ENCODE measurements at places on chromosomes 3 and 15.
A peak's percentile ranks its signal among the peaks of the same experiment; 100 is the strongest.

DNA sequence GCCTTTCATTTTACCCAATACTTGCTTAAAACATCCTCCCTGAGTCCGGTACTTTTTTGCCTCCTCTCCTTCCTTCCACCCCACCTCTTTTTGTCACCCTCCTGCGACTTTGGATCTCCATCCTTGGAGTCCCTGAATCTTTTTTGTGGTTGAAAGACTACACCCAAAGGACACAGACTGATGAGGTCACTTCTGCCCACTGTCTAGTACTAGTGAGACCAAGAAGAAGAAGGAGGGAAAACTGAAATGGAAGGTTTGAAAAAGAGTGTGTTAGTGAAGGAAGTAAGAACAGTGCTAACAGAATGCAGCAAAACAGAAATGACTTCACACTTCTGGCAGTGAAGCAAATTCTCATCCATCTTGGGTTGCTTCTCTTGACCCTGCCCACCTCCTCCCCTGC, 6.6 kb downstream of the B3GNT5 start:
- DNase-seq = no peak

GRCh38 chr3:167302678-167303077, 77.4 kb downstream of the ZBBX start:
- no peak for DNase-seq

DNA sequence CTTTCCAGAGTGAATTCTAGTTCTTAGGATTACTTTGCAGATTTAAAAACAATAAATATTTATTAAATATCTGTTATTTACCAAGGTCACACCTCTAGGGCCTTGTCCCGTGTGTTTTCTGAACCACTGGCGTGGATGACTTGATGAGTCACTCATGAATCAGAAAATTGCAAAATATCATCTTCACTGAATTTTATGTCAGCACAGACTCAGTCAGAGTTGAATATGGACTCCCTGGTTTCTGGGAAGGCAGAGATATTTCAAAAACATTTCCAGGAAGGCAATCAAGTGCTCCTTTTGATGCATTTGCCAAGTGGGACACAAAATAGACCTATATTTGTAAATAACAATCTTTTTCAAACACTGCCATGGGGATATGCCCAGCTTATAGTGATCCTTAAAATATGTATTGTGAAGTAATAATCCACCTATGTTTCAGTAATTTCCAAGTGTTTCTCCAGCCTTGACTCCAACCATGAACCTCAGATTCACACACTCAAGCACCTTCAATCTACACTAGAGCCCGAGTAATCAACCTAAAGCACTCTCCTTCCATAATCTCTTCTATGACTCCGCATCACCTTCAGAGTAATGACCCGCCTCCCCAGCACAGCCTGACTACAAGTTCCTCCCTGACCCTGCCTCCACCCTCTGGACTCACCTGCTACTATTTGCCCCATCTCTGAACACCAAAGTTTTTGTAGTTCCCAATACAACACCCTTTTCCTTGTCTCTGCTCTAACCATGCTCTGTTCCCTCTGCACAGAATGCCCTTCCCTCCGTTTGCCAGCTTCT, 24.3 kb downstream of the DPH3 start:
- no peak for DNase-seq

- DNase-seq = peak; percentile 35
These were observed 19.5 kb downstream of the MESD start for GRCh38 chr15:80970018-80970657.

DNA sequence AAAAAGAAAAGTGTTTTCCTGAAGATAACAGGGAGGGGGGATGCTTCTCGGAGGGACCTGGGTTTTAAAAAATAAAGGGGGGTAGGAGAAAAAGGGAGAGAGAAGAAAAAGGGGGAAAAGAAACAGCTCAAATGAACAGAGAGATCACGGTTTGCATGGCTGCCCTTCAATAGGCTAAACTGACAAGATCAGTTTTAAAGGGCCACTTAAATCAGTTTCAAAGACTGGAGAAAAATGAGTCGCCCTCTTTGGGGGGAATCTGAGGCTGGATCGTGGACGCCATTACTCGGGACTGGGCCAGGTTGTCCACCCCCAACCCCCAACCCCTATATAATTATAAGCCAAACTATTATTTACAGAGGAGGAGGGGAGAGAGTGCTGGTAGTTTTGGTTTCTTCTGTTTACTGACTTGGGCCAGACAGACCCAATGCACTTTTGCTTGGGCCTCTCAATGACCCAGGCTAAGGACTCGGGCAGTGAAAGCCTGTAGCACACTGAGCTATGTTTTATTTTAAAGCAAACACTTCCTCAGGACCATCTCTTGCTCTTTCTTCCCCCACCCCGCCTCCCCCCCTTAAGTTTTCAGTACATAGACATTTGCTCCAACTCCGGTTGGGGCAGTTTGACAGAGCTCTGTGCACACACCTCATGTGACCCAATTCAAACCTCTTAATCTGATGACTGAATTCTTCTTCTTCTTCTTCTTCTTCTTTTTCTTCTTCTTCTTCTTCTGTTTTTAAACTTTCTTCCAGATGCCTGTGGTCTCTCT, 6.3 kb downstream of the NR2F2 start:
- DNase-seq = no peak

Data from activated CD8-positive, alpha-beta memory T cell treated with anti-CD3 and anti-CD28 coated beads for 1 hour (primary cell).